Mesothelial cell of epicardium (in vitro differentiated cells): ENCODE measurements at places on chromosomes 4 and X. TPM values are rescaled to one million over a fixed set of nuclear protein-coding genes. Genes with fewer than 3 reads are reported as not detected.

GRCh38 chr4:74374561-74375327 is 9.8 kb downstream of the EREG start:
- DNase-seq, result no peak

DNA sequence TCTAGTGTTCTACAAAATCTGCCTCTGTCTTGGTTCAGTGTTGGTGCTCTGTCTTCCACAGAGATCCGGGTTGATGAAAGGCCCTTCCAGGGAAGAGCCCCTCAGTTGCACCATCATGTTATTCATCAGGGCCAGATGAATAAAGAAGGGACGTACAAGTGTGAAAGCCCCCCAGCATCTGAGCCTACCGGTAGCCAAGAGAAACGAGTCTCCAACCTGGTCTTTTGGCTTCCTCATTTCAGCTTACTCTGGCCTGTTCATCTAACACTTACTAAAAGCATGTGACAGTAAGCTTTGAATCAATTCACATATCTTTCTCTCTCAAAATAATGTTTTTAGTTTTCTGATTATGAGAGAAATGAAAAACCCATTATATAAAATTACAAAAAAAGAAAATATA is 19.2 kb downstream of the MEPE start:
- no peak for DNase-seq

- DNase-seq, result no peak
Measured at GRCh38 chr4:163400911-163401310, 57.2 kb downstream of the NPY5R start.

GPC4 gene
- 43.4 to 46.9 TPM (median 44.8 TPM) in 3 replicates for total RNA-seq

MAGEA2 gene
- not detected in 3 replicates for total RNA-seq
